ENCODE measurements at places on chromosomes 4 and X.

GRCh38 chr4:20662851-20663250, 37.4 kb upstream of the PACRGL start:
- DNase-seq, result peak; percentile 3

GRCh38 chr4:52198294-52198693, 147.2 kb downstream of the SPATA18 start:
- DNase-seq, result no peak

GRCh38 chr4:74632634-74633033, 161.7 kb downstream of the BTC start:
- DNase-seq, result peak; percentile 45

DNA sequence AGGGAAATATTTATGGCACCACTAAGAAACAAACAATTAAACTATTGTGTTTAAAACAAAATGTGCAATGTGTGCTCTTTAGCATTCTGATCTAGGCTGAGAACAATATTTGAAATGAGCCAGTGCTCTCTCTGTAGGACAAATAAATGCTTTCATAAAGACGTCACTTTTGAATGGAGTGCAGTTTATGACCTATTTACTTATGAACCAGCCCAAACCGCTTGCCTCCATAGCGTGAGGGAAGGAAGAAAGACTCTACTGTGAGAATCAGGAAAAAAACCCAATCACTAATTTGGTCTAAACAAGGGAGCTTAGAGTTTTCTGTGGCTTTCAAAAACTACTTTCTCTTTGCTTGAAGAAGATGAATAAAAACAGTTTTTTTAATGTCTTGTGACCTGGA, 39.4 kb downstream of the SAT1 start:
- DNase-seq, result no peak

- DNase-seq, result no peak
These were observed 2.2 kb upstream of the MGARP start for GRCh38 chr4:139282065-139282720.

GRCh38 chr4:44147571-44148075, 301.0 kb downstream of the KCTD8 start:
- DNase-seq, result no peak

GRCh38 chr4:169768385-169768784, 10.6 kb upstream of the HPF1 start:
- DNase-seq, result no peak

DNA sequence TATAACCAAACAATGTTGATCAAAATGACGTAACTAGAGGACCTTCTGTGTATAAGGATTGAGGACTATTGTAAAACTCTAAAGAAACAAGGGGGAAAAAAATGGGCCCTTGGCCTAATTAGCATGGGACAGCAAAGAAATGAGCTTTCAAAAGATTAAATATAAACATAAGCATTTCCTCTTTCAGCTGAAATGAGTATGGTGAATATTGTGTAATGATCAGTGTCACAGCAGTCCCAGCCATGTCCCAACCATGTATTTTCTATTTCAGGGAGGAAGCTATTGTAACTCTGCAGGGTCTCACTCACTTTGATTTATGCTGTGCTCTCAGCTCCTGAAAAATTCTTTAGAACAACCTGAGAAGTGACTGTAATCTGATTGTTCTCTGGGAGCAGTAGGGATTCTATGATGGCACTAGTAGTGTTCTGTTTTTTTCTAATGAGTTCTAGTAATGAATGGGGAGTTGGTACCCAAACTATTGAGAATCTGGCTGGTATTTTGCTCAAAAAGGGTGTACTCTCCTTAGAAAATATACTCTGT, 25.8 kb downstream of the ANXA10 start:
- no peak for DNase-seq

- DNase-seq, result no peak
These were observed 35.6 kb downstream of the LIMCH1 start for GRCh38 chr4:41573502-41574001.

- DNase-seq, result no peak
These were observed 163.3 kb upstream of the MAMLD1 start for GRCh38 chrX:150199803-150200202.

DNA sequence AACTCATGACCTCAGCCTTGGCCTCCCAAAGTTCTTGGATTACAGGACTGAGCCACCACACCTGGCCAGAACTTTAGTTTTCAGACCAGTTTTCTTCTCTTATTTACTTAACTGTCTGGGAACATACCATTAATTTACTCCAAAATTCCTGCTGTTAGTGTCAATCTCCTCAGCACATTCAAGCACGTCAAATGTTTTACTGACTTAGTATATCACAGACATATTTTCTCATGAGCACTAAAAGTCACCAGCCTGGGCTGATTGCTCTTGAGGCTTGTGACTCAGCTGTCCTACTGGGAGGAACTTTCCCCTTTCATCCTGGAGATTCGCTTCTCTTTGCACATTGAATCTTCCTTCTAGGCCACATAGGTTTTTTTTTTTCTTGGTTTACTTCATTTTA, 109.6 kb downstream of the PCDH18 start:
- DNase-seq, result no peak

DNA sequence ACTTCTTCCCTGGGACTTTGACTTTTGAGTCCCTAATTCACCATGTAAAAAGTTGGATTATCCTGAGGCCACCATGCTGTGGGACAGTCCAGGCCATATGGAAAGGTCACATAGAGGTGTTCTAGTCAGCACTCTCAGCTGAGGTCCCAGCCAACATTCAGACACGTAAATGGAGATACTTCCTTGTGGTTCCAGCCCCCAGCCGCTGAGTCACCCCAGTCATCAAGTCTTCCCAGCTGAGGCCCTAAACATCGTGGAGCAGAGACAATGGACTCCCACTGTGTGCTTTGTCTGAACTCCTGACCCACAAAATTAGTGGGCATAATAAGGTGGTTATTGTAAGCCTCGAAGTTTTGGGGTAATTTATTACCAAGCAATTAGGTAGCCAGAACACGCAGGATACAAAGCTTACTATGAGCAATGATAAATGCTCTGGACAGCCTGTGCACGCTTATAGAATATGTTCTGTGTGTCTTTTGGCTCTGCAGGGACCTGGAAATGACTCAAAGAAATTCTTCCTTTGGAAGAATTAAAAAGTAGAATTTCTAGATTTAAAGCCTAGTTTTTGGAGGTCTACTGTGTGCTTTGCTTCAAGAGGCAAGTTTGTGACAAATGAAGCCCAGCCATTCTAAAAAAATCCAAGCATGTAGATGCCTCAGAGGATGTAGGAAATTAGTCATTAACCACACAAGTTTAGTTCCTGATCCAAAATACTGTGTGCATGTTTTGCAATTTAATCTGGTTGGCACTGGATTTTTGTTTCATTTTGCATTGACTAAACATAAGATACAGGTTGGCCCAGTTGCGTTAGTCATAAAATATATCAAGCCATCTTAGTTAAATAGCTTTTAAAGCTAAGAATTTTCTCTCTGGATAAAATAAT, 33.2 kb upstream of the SLC9A7 start:
- DNase-seq, result peak; percentile 82

DNA sequence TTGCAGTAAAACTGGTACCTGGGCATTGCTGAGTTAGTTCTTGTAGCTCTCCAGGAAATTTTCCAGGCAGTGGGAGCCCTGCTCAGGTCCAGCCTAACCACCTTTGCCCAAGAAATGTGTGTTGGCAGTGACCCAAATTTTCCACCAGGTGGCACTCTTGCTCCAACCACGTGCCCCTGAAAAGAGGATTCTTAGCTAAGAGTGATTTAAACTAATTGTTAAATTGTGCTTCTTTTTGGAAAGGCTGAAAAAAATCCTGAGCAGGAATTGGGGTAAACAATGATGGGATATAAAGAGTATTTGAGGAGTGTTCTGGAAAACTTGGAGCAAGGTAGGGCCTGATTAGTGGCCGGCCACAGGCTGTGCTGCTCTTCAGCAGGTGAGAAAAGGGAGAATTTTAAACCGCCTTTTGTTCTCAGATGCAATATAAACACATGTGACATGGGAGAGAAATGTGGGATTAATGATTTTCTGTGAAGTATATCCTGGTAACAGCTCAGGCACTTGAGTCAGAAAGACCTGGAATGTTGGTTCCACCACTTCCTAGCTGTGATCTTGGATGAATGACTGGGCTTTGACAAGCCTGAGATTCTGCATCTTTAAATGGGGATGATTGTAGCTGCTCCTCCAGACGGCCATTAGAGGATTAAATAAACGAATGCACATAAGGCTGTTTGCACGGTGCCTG, 219.6 kb downstream of the PTTG2 start:
- peak; percentile 33 for DNase-seq

DNA sequence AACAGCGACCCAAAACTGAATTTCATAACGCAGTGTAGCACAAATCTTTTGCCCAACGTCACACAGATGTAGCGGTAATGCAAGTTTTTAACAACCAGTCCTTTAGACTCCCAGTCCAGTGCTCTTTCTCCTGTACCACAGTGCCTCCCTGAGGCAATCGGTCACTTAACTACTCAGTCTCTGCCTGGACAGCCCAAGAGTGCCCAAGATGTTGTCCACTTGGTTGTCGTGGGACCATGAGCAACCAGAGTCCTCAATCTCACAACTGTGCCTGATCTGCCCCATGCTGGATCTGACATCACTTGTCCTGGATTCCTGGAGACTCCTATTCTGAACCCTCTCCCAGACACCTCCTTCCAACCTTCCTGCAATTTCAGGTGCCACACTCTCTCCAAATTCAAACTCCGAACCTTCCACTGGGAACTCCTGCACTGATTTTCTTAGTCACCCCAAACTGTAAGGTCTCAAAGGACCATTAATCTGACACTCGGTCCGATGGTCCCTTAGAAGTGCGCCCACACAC, 702 bp downstream of the MMGT1 start:
- no peak for DNase-seq

GRCh38 chr4:26342328-26343037, 21.7 kb downstream of the RBPJ start:
- DNase-seq, result peak; percentile 70

- DNase-seq, result no peak
These were observed 42.2 kb upstream of the HGFAC start for GRCh38 chr4:3399277-3400194.

DNA sequence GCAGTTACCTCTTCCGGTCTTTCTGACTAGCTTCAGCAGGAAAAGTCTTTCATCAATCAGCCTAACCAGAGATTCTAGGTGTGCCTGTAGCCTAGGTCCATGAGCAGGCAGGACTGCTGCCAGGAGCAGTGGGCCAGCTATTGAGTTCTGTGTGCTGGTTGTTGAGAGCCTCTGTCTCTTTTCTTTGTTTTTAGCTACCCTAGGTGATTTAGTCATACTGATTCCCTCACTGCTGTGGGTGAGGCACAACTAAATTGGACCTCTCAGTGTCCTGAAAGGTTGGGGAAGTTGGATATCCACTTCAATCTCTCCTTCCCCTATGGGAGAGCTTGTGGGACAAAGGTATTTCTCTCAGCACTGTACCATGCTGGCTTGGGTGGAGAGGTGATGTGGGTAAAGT, 354.9 kb downstream of the GPAT3 start:
- no peak for DNase-seq

GRCh38 chr4:184163813-184164212, 53.9 kb downstream of the ENPP6 start:
- DNase-seq, result no peak

GRCh38 chr4:164956766-164957643, 20.5 kb downstream of the TRIM61 start:
- peak; percentile 29 for DNase-seq

DNA sequence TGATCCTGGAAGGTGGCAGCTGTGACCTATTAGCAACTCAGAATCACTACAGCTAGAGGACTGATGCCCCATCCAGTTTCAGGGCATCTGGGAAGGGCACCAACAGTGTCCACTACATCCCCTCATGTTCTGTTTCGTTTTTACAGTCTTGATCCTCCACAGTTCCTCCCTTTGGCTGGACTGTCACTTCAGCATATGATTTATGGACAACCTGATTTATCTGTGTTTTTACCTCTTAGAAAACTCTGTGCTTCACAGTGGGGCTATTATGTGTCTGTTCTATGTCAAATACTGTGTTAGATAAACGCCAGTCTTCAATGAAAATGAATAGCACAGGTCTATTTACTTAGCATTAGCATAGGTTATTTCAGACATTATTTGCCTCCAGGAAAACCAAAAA, 63.1 kb upstream of the GRPR start:
- DNase-seq, result no peak

DNA sequence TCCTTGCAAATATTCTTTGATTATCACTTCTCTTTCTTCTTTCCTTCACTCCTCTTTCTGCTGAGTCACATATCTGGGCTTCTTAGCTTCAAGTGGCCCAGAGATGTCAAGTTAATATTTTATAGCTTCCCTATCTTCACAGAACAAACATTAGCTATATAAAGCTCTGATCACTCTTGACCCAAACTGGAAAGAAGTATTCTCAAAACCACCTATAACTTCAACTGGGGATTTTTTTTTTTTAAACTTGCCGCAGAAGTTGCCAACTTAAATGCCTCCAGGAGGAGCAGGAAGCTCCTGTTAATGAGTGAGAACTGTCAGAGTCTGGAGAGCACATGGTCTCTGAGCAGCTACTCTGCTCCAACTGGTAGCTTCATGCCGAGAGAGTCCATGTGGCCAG, 233.3 kb upstream of the EDNRA start:
- no peak for DNase-seq

GRCh38 chrX:119105826-119106225, 21.8 kb downstream of the KIAA1210 start:
- no peak for DNase-seq

DNA sequence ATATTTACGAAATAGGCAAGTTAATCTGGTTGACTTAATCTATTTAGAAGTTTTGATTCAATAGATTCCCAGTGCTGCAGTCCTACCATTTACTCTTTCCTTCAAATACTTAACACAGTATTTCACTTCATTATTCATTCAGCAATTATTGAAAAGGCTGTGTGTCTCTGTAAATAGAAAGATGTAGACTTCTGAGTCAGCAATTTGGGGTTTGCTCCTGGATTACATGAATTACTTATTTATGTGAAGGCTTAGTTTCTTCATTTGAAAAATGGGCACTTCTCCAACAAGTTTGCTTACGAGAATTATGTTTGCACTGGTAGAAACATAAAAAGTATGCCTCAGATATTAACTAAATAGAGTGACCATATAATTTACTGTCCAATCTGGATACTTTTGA, 17.4 kb downstream of the ADAM29 start:
- DNase-seq, result no peak

DNA sequence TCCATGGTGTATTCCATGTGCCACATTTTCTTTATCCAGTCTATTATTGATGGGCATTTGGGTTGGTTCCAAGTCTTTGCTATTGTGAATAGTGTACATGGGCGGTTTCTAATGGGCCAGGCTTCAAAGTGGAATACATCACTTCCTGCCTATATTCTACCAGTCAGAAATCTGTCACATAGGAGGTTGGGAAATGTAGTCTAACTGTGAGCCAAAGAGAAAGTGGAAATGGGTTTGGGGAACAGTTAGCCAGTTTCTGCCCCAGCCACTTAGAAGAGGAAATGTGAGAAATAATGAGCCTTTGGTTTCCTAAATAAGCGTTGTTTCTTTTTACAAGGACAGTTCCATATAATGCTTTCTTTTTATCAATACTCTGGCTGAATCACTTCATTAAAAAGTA, 85.1 kb upstream of the AP1S2 start:
- no peak for DNase-seq

- no peak for DNase-seq
These were observed 3.1 kb upstream of the SOX3 start for GRCh38 chrX:140507982-140508305.

- no peak for DNase-seq
These were observed 19.7 kb upstream of the ABCG2 start for GRCh38 chr4:88177983-88178625.

GRCh38 chr4:3397128-3397527, 44.6 kb upstream of the HGFAC start:
- DNase-seq, result no peak
